ENCODE measurements at places on chromosomes 2 and 18.
A peak's percentile ranks its signal among the peaks of the same experiment; 100 is the strongest.

- DNase-seq = no peak
Measured at GRCh38 chr2:14843507-14844204, 211.1 kb downstream of the LRATD1 start.

GRCh38 chr2:133414486-133415209 is 153.6 kb downstream of the NCKAP5 start:
- DNase-seq = no peak

- DNase-seq = no peak
Measured at GRCh38 chr2:85273738-85274731, 53.8 kb downstream of the TGOLN2 start.

GRCh38 chr2:205161156-205161839 is 521.0 kb upstream of the NRP2 start:
- no peak for DNase-seq

- peak; percentile 23 for DNase-seq
Measured at GRCh38 chr2:39119732-39120520, 925 bp downstream of the SOS1 start.

DNA sequence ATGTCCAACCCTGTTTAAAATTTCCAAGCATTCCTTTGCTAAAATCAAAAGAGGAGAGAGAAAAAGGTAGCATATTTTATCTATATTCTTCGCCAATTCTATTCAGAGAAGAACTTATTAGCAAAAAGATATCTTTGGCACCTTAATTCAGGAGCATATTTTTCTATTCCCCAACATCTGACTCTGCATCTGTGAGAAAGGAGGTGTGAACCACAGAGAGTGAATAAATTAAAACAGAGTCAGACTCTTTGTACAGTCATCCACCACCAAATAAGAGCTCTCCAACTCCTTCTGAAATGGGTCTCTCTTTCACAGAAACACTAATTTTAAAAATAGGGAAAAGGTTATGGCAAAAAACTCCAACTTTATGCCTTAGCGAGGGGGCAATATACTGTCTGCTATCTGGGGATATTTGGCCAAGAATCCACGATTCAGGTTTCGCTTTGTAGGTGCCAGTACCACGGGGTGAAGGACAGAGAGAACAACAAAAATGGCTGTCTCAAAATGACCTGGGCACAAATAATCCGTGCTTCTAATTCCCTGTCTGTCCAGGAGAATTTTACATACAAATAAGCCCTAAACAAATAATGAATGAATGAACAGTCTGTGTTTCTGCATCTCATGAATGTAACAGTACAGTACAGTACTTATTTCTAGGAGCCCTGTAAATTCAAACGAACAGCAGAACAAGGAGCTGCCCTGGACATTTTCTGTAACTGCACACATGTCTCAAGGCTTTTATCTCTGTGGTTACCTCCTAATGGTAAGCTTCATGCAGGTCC is 43.4 kb downstream of the EPB41L3 start:
- DNase-seq = no peak

- DNase-seq = no peak
Measured at GRCh38 chr2:139918982-139919381, 1138.8 kb upstream of the NXPH2 start.

DNA sequence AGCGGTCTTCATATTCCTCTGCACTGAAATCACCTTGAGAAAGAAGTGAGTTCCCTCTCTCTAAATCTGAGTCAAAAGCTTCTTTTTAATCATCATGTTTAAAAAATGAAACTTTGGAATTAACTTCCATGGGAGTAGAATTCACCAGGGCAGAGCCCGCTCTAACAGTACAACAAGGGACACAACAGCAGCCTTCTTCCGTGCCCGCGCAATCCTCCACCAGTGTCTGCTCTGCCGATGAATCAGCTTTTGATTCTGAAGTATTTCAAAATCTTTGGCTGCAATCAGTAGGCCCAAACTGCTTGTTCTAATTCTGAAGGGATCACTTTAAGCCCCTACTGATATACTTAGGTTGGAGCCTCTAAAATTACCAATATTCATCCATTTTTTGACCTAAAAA is 76.9 kb downstream of the USP40 start:
- DNase-seq = no peak

- no peak for DNase-seq
Measured at GRCh38 chr18:73945130-73945792, 202.4 kb downstream of the FBXO15 start.

GRCh38 chr18:5122272-5122671 is 74.8 kb downstream of the AKAIN1 start:
- DNase-seq = no peak

DNA sequence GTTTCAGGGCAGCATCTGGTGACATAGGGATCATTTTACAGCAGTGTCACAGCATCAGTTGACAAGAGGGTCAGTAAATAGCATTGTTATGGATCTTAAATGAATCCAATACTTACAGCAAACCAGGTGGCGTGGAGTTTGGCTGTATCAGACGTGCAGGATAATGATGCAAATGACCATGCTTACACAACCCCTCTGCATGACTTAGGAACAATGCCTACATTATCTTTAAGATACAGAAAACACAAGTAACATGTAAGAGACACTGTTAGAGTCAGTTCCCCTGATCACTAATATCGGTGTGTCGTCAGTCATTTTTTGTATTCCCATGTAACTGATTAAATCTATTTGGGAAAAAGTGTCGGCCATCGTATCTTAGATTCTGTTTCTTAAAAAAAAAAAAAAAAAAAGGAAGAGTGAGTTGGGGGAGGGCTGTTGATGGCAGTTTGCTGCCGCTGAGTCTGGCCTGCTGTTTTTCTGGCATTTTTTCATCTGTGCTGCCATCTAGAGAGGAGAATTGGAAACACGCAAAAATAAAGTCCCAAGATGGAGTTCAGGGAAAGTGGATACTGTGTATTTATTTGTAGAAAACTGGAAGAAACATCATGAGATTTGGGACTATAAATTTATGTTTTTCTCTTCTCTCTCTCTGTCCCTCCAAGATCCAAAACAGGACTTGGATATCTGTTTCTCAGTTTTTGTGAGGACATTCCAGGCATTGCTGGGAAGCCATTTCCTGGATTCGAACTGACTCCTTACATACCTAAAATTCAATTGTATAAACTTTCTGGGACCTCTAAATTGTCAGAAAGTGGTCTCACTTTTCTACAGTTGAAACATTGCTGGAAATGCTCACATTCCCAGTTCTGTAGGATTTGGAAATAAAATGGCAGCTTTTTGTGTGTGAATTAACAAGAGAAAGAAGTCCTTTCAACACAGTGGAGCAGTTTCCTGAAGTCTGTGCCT is 60.3 kb upstream of the AGPS start:
- DNase-seq = no peak

GRCh38 chr2:24852431-24853020 is 59.3 kb downstream of the CENPO start:
- no peak for DNase-seq

GRCh38 chr2:169895294-169895985 is 68.2 kb downstream of the UBR3 start:
- DNase-seq = no peak

DNA sequence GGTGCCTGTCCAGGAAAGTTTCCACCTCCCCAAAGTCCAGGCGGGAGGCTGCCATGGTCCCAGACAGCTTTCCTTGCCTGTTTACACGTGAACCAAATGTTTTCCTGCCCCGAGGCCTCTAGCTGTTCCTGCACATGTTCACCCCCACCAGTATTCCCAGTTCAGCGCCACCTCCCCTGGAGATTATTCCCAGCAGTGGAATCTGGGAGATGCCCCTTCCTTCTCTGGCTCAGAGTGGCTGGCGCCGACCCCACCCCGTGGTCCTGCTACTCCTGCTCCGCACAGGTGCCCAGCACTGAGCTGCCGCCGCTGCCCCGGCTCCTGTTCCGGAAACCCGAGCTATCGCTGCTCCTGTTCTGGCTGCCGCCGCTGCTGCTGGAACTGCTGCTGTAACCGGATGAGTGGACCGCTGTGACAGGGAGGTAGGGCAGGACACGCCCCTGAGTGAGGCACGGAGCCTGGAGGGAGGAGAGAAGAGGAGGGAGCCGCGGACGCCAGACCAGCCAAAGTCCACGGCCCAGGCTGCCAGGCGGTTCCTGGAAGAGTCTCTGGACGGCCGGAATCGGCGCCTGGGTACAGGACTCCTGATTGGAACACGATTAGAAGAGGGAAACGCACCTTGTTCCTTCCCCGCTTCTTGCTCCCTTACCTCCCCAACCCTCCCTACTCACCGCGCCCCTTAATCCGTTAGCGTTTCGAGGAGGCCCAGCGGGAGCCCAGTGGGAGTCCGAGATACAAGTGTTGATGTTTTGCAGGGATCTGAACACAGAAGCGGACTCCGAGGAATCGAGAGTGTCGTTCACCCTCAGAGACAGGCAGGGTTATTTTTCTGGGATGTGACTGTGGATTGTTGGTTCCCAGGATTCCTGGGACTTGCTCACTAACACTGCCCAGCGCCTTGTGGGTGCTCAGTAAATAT is at the start of gene PDE11A:
TSS of gene PDE11A (minus strand) at position 395 of the 919 bp plus-strand sequence. CDS start at position 55, 340 bp downstream.
- DNase-seq = peak; percentile 32

- no peak for DNase-seq
Measured at GRCh38 chr2:112754564-112754963, 9.8 kb downstream of the CKAP2L start.

- DNase-seq = no peak
Measured at GRCh38 chr18:7071600-7071999, 46.0 kb downstream of the LAMA1 start.

- DNase-seq = no peak
Measured at GRCh38 chr18:80167931-80168330, 58.9 kb downstream of the ADNP2 start.

GRCh38 chr18:21612125-21613039 is at the start of gene SNRPD1:
Gene SNRPD1, plus strand, starts transcription at chr18:21612314. Its CDS starts 116 bp downstream, at chr18:21612430.
- peak; percentile 82 for DNase-seq

DNA sequence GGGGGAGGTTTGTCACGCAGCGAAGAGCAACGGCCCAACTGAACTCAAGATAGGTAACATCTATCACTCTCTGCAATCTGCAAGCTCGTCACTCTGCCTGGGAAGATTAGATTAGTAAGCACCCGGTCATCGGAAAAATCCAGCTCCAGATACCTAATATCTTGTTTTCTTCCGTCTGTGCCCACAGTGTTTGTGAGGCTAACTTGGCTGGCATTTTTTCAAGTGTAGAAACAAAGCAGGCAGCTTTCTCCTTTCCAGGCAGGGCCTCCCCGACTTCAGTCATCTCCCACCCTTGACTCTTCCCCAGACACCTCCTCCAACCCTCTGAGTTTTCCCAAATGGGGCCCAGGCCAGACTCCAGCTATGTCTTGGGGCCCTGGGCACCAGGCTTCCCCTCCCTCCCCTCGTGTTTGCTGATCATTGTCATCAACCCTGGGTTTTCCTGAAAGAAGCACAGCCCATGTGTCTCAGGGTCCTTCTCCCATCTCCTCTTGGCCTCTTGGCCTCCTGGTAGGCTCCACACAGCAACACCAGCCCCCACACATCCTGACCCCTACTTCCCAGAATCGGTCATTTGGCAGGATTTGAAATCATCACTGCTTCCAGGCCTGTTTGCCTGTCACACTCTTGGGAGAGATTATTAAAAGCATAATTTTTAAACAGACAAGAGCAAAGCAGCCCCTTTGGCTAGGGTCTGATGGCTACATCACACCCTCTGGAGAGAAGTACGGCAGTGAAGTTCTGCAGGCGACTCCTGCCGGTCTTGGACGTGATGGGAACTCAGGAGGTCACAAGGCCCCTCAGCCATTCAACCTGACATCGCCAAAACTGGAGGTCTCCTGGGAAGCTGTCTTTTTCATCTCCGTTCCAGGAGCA is 144.9 kb upstream of the ID2 start:
- DNase-seq = no peak

GRCh38 chr2:202072226-202072625 is 829 bp upstream of the KIAA2012 start:
- DNase-seq = no peak

GRCh38 chr2:774436-774835 is 97.2 kb upstream of the TMEM18 start:
- DNase-seq = no peak

DNA sequence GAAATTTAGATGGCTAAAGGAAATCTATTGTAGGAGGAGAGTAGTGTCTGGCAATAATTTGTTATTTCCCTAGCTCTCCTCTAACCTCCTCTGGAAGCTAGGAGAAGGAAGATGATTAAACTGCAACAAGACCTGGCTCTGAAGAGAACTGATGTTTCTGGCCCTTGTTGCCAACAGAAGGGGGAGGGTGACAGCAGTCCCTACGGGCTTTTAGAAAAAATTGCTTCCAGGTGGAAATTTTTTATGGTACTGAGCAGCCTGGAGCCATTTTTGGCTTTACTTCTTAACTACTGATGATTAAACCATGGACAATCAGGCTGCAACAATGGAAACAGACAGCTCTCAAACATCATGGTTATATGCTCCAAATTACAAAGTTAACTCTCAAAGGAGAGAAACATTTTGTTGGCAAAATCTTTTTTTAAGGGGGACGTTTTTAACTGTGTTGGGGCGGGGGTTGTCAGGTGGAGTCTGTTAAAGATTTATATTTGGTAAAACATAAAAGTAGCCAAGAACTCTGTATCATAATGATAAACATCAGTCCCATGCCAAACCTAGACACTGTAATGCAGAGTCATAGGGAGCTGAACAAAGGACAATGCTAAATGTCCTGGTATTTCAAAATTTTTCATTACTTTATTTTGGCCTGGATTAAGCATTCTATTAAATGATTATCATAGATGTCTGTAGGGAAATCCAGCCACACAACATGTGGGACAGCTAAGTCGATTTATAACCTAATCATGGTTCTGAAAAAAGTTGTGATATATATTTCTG is 70.0 kb downstream of the EXOC6B start:
- DNase-seq = no peak

DNA sequence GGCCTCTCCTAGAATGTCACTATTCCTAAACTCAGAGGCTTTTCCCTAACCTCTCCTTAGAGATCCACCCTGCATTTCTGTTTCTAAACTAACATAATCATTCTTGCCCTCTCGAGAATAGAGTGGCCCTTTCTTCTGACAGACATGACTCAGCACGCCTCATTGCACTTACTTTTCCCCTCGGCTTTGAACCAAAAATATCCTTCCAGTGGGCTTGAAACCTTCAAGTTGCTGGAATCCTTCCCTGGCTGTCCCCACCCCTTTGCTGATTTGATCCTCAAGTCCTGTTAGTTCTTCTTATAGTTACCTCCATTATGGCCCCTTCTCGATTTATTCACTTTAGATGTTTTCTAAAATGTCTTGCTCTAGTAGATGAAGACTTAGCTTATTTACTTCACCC is 158.0 kb downstream of the LTBP1 start:
- DNase-seq = no peak

GRCh38 chr2:38095996-38096861 is 20.3 kb upstream of the CYP1B1 start:
- no peak for DNase-seq

DNA sequence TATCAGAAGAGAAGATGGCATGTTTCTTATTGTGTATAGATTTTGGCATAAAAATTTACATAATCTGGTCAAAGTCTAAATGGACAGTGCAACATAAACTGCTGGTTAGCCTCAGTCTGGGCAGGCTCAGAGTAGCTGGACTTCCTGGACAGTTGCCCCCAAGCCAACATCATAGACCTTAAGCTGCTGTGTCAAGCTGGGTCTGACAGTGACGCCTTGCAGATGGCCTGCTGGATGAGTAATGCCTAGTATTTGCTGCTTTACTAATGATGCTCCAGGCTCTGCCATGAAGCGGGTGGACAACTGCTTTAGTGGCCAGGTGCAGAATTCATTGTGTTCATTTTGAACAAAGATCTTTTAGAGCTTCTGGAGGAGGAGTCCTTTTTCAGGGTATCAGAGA is 603.7 kb upstream of the ZEB2 start:
- peak; percentile 1 for DNase-seq
